Kidney epithelial cell (primary cell): ENCODE measurements at places on chromosomes 16 and 17. TPM values are rescaled to one million over a fixed set of nuclear protein-coding genes. Genes with fewer than 3 reads are reported as not detected.
A peak's percentile ranks its signal among the peaks of the same experiment; 100 is the strongest.

- no peak for DNase-seq
These were observed 8.9 kb downstream of the NHERF2 start for GRCh38 chr16:2035431-2036199.

GRCh38 chr17:33302394-33302793 is 9.3 kb upstream of the ASIC2 start:
- DNase-seq = no peak

The TMC8 gene
- 5.5 and 6.4 TPM in 2 replicates for total RNA-seq

- no peak for DNase-seq
These were observed 108.1 kb downstream of the SNX11 start for GRCh38 chr17:48215583-48216139.

The ABCA10 gene
- 0.14 and 0.29 TPM in 2 replicates for total RNA-seq

The MTSS2 gene
- 19.8 and 21.6 TPM in 2 replicates for total RNA-seq

GRCh38 chr16:2243031-2243528 is 6.8 kb downstream of the DNASE1L2 start:
- DNase-seq = no peak

- no peak for DNase-seq
These were observed 2.2 kb downstream of the SLC12A3 start for GRCh38 chr16:56866955-56867830.

- DNase-seq = no peak
These were observed at the start of gene PPL for GRCh38 chr16:4936991-4937781. TSS of gene PPL (minus strand) at chr16:4937148. CDS start at chr16:4937045, 103 bp downstream.

The TOP2A gene
- total RNA-seq = 14.9 and 17.4 TPM in 2 replicates

The GRAP gene
- 1.2 and 1.6 TPM in 2 replicates for total RNA-seq

- DNase-seq = no peak
These were observed 50.0 kb downstream of the SOCS1 start for GRCh38 chr16:11205754-11206581.

- peak; percentile 41 for DNase-seq
These were observed 8.6 kb upstream of the APPBP2 start for GRCh38 chr17:60534613-60535157.

DNA sequence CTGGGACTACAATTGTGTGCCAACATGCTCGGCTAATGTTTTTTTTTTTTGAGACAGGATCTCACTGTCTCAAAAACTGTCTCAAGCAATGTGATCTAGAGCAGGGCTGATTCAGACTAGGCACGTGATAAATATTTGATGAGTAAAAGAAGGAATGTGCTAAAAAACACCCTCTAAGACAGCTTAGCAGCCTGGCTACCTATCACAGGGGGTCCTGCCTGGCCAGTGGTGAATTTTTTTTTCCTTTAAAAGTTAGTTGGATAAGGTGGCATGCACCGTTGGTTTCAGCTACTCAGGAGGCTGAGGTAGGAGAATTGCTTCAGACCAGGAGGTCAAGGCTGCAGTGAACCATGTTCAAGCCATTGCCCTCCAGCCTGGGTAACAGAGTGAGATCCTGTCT is 14.8 kb upstream of the GPATCH8 start:
- peak; percentile 43 for DNase-seq

- no peak for DNase-seq
These were observed 180.3 kb upstream of the MYOCD start for GRCh38 chr17:12485361-12485906.

The PSMD12 gene
- 24.3 and 36.5 TPM in 2 replicates for total RNA-seq

- DNase-seq = no peak
These were observed 57.5 kb downstream of the CYTH1 start for GRCh38 chr17:78724544-78724943.

DNA sequence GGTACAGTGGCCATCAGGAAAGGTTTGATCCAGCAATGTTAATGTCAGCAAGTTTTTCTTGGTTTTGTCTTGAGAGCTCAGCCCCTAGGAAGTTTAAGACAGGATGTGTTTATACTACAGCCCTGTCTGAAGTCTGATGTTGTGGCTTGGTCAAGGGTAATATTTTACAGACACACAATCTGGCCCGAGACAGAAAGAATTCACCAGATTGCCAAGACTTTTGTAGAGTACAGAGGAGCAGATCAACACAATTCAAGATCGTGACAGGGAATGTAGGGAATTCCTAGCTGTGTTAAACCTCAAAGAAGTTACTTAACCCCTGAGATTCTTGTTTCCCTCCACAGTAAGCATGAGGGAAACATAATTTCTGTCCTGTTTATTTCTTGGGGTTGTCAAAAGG is 63.1 kb downstream of the SHISA9 start:
- DNase-seq = peak; percentile 56

- DNase-seq = no peak
These were observed 64.4 kb downstream of the KSR1 start for GRCh38 chr17:27520491-27521185.

The NKD1 gene
- total RNA-seq = 0.33 and 0.34 TPM in 2 replicates

DNA sequence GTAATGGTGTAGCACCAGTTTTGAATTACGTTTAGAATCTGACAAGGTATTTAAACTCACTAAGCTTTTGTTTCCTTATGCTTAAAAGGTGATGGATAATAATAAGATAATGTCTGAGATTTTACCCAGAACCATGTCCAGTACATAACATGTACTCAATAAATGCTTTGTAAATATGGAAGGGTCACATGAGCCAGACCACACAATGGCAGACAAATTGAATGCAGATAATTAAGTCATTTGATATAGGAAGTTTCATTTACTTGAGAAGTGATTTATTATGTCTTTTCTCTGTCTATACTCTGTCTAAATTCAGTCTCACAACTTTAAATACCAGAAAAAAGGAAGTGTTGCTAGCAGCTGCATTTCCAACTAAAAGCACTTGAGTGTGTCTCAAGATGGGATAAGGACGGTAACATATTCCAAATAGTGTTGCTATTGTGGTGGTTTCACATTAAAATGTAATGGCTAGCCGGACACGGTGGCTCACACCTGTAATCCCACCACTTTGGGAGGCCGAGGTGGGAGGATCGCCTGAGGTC is 52.5 kb upstream of the DHX40 start:
- no peak for DNase-seq

DNA sequence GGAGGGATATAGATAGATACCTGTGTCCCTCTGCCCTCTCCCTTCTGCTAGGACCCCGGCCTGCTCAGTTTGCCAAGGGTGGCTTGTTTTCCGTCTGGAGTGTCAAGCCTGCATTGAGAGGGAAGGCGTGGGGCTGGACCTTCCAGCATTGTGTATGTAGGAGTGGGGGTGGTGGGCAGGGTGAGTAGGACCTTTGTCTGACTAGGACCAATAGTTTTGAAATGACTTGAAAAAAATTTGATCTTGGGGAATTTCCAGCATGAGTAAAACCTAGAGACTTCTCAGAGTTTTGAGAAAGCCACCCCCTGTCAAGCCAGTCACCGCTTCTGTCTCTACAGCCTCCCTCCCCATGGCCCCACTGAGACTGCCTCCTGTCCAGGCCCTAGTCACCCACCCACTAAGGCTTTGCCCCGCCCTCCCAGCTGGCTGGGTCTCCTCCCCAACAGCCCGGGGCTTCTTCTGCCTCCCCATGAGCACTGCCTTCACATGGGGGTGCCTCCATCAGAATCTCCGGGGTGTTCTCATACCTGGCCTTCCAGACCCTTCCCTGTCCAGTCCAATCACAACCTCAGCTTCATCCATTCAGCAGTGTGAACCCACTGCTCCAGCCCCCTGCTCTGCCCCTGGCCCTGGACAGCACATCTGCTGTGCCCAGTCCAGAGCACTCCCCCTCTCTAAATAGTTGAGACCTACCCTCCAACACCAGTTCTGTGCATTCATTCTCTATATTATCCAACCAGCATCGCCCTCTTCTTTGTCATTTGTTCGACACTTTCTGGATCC is 207.0 kb downstream of the MSI2 start:
- DNase-seq = peak; percentile 74

GRCh38 chr17:46915596-46915995 is 7.4 kb upstream of the GOSR2 start:
- DNase-seq = no peak

GRCh38 chr17:75774991-75775668 is 9.5 kb upstream of the UNK start:
- DNase-seq = no peak

The DNAAF1 gene
- not detected in 2 replicates for total RNA-seq

The EPN3 gene
- 0.62 and 0.84 TPM in 2 replicates for total RNA-seq

The DPEP2 gene
- total RNA-seq = not detected in 2 replicates

- no peak for DNase-seq
These were observed 24.5 kb upstream of the HS3ST2 start for GRCh38 chr16:22789281-22789945.

DNA sequence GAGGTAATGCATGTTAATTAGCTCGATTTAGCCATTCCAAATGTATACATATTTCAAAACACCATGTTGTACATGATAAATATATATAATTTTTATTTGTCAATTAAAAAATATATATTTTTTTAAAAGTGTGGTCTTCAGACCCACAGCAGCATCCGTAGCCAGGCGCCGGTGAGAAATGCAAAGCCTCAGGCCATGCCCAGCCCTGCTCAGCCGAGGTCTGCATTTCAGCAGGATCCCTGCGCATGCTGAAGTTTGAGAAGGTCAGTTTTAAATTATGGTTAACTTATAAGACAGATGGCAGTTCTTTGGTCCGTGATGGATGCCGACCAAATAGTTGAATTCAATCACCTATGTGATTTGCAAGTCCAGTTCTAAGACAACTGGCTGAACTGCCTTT is 28.0 kb upstream of the TBX2 start:
- DNase-seq = no peak

The CDIP1 gene
- total RNA-seq = 14.1 and 16.8 TPM in 2 replicates

DNA sequence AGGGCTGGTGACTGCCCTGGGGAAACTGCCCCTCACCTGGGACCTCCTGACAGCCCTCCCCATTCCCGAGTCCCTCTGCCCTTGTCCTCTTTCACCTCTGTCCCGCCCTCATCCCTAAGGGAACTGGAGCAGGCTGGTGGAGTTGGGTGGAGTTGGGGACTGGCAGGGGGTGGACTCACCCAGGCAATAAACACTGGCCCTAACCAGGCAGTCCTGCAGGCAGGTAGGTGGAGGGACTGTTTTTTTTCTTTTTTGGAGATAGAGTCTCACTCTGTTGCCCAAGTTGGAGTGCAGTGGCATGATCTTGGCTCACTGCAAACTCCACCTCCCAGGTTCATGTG is 11.7 kb downstream of the GCGR start:
- no peak for DNase-seq
